ENCODE measurements at places on chromosomes 11 and 22.

DNA sequence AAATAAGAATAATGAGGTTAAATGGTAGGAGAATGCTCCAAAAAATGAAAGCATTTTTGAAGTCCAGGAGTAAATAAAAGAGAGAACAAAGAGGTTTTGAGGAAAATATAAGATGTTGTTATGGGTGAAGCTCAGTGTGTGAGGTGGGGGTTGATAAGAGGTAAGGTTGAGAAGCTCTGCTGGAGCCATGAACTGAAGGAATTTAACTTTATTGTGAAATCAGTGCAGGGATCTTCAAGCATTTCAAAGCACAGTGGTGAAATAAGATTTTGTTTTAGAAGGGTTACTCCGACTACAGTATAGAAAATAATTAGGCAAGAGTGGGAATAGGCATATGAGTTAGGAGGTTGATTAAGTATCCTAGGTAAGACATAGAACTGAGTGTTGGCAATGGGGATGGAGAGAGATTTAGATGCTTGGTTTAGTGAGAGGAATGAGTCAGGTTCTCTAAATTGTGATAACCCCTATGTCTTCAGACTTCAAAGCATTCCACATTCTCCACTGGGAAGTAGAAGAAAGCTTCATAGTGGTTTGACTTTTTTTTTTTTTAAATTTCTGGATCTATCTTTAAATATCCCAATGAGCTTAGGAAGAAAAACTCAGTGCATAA lies 403.2 kb downstream of the AASDHPPT start:
- DNase-seq, result no peak

GRCh38 chr11:35852056-35852455 lies 91.8 kb upstream of the LDLRAD3 start:
- no peak for DNase-seq

GRCh38 chr11:223026-223789 lies 12.9 kb downstream of the SIRT3 start:
- no peak for DNase-seq

- no peak for DNase-seq
Observed at GRCh38 chr11:95175818-95176380, 55.1 kb downstream of the SESN3 start.

DNA sequence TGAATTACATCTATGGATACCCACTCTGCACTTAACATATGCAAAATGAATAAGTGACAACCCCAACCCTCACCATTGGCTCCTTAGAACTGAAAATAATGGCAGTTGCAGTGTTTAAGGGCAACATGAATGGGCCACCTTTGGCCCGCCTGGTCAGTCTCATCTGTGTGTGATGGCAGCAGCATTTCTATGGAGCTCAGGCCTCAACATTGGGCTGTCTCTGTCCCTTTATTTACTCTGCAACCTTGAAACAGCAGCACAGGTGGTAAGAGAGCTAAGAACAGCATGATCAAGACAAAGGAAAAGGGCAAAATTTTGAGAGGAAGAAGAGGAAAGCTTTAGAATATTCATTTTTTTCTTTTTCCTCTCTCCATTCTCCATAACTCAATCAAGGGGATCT lies 38.3 kb upstream of the TMEM135 start:
- no peak for DNase-seq

- DNase-seq, result no peak
Observed at GRCh38 chr22:33427461-33427860, 369.3 kb upstream of the SYN3 start.

GRCh38 chr11:68782711-68783110 lies 31.4 kb upstream of the TESMIN start:
- no peak for DNase-seq

GRCh38 chr22:40979198-40979597 lies 28.0 kb downstream of the RBX1 start:
- DNase-seq, result no peak

DNA sequence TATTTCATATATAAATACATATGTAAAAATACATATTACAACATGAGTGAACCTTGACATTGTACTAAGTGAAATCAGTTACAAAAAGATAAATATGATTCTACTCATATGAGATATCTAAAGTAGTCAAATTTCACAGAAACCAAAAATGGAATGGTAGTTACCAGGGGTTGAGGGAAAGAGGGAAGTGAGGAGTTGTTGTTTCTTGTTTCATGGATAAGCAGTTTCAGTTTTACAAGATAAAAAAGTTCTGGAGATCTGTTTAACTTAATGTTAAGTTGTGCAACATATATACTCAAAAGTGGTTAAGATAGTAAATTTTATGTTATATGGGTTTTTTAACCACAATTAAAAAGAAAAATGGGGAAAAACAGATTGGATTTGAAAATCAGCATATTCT lies 107.7 kb downstream of the ELP4 start:
- DNase-seq, result no peak

DNA sequence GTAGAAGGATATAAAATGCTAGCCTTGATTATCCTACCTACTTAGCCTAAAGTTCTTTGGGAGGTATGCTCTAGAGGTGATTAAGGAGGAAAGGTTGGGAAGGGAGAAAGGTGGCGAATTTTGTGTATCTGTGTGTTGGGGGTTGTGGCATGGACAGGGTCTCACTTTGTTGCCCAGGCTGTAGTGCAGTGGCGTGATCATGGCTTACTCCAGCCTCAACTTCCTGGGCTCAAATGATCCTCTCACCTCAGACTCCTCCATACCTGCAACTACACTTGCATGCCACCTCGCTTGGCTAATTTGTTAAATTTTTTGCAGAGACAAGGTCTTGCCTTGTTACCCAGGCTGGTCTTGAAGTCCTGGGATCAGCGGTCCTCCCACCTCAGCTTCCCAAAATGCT lies 1094.8 kb downstream of the DLG2 start:
- DNase-seq, result no peak

- no peak for DNase-seq
Observed at GRCh38 chr11:2209370-2209801, 37.8 kb upstream of the TH start.

- no peak for DNase-seq
Observed at GRCh38 chr22:46783721-46784120, 21.3 kb downstream of the TBC1D22A start.

DNA sequence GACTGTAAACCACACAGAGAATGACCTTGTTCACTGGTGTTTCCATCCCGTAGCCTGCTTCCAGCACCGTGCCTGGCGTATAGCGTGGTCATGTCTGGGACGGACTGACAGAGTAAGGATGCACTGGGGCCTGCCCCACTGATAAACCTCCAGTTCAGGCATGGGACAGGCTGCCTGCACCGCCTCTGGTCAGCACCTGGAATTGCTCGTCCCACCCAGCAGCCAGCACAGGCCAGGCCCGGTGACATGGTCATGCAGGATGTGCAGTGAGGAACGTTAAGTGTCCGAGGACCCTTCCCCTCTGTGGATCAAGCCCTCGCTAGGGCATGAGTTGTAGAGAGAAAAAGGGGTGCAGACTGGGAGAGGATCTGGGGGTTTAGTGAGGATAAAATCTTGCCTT lies 44.8 kb downstream of the LMO1 start:
- DNase-seq, result no peak

- DNase-seq, result no peak
Observed at GRCh38 chr22:50531546-50531961, 1.7 kb upstream of the TYMP start.

GRCh38 chr11:82718307-82718706 lies 15.4 kb downstream of the FAM181B start:
- DNase-seq, result peak; percentile 37

- DNase-seq, result no peak
Observed at GRCh38 chr11:19241260-19242178, 774 bp upstream of the E2F8 start.

- DNase-seq, result peak; percentile 27
Observed at GRCh38 chr11:18721561-18722292, 4.3 kb downstream of the IGSF22 start.

GRCh38 chr11:61345170-61345610 lies 12.2 kb downstream of the TKFC start:
- no peak for DNase-seq

GRCh38 chr11:8271106-8271886 lies 7.6 kb upstream of the LMO1 start:
- no peak for DNase-seq

DNA sequence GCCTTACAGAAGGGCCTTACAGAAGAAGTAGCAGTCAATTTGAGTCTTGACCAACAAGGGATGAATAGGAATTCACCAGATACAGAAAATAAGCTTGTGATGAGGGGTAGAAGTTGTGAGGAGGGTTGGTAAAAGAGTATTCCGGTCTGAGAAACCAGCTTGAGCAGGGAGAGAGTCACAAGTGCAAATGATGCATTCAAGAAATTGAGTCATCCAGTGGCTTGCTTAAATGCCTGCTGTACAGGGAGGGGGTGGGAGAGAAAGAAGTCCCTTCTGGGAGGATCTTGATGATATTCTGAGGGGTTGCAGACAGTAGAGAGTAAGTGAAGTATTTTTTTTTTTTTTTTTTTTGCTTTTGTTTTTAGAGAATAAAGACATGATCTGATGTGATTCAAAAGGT lies 9.2 kb downstream of the CCKBR start:
- DNase-seq, result no peak

DNA sequence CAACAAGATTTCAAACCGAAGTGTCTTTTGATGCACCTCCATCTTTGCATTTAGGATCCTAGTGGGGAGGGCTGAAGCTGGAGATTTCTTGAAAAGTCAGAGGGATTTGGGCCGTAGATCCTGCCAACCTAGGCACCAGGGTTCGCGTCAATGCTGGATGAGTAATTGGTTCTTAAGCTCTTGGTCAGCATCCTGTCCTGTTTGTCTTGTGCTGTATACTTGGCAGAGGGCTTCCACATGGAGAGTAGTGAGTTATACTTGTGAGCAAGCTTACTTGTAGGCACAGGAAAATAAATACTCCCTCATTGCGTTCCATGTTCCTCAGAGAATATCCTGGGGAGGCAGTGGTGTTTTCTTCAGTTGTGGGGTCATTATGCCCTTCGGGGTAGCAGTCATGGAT lies 12.6 kb downstream of the INSC start:
- DNase-seq, result no peak

DNA sequence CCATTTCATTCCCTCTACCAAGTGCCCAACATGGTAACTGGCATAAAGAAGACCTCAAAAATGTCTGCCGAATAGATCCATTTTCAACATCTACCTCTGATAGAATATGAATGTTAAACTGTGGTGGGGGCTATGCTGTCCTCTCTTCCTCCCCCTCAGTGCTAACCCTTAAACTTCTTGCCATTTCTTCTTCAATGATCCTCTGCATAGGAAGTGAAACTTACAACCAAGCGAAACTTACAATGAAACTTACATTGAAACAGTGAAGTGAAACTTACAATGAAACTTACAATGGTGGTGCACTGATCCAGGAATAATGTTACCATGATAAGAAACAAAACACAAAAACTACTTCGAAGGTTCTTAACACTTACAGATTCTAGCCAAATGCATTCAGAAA lies 4.7 kb downstream of the RTCB start:
- DNase-seq, result no peak

DNA sequence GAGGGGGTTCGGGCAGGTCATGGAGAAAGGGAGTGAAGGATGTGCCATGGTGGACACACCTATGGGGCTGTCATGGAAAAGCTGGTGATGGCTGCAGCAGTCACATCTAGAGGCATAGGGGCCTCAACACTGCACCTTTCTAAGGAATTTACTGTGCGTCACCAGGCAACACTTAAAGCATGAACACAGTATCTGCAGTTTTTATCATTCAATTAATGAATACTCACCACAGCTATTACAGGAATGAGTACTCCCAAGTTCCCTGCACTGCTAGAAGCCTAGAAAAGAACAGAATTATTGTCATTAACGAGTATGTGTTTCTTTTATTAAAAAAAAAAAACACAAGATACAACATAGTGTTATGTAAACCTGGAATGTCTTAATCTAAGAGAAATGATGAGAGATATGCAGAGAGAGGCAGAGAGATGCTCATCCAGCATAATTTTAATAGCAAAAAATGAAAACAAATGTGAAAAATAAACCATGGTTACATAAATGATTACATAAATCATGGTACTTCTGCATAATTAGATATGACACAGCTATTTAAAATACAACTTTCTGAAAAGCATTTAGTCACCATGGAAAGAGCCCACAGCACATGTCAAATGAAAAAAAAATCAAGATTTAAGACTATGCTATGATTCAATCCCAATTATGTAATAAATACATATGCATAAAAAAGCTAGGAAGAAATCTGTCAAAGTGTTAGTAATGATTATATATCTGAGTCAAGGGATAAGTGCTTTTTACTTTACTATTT lies 19.2 kb downstream of the SERPIND1 start:
- DNase-seq, result no peak

GRCh38 chr22:23789121-23789520 lies 2.4 kb downstream of the SMARCB1 start:
- no peak for DNase-seq

DNA sequence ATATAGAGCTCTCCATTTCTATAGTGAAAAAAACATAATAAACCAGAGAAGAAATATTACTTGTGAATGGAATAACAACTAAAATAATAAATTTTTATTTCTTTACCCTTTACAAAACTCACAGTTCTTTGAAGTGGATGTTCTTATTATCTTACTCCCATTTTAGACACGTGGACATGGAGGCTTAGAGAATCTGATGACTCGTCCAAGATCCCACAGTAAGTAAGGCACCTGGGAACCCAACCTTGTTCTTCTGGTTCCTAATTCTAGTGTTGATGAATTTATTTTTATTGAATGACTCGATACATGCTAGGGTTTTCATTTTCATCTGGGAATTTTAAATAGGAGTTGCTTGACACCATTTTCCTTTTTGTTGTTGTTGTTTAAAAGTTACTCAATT lies 1.8 kb downstream of the BPIFC start:
- no peak for DNase-seq

- no peak for DNase-seq
Observed at GRCh38 chr22:18136563-18137320, 13.2 kb upstream of the USP18 start.

- no peak for DNase-seq
Observed at GRCh38 chr11:19628018-19628417, 84.6 kb upstream of the NAV2 start.

Data from HFF-Myc (cell line).